ENCODE measurements at places on chromosomes 16 and 17. TPM values are rescaled to one million over a fixed set of nuclear protein-coding genes. Genes with fewer than 3 reads are reported as not detected.

DNA sequence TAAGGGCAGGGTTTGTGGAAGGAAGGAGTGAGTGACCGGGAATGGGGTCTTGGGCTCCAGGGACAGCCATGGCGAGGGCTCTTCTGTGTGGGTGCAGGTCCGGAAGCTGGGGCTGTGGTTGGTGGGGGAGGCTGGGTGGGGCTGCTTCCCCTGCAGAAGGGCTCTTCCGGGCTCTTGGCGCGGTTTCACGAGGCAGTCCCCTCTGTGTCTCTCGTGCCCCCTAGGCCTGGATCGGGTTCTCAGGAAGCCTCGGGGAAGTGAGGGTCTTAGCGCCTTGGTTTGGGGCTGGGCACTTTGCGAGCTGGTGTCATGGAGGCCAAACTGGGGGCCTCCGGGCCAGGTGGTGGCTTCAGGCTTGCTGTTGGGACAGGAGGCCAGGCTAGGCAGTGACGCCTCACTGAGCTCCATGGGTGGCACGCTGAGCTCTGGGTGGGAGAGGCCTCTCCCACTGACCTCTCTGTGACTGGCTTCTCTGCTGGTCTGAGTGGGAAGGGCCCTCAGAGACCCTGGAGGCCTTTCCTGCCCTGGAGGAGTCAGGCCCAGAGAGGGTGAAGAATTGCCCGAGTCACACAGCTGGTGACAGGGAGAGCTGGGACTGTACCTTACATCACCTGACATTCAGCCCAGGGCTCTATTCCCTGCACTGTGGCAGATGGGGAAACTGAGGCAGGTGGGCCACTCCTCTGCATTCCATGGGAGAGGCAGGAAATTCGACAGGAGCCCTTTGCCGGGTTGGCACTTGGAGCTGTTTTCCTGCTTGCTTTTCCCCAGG, 8.2 kb downstream of the ADCY7 start:
- no peak for DNase-seq

KRT16 gene
- total RNA-seq: not detected

RPH3AL gene
- total RNA-seq: 7.0 TPM

DNA sequence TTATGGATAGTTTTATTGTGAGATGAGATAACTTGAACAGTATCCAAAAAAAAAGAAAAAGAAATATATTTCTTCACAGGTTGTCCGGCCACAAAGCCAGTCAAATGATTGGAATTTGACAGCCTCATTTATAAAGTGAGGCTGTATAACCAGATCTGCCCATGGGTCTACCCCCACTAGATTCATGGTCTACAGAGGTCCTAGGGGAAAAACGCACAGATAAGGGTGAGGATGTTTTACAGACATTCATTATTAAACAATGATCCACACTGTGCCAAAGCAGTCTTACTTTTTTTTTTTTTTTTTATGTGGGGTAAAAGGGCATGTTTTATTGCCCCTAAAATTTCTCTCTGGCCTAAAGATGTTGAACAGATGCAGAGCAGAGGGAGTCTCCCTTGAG, 1503.0 kb upstream of the CDH8 start:
- DNase-seq: no peak

- DNase-seq: no peak
Observed at GRCh38 chr17:45841883-45842525, 2.7 kb upstream of the SPPL2C start.

CACNG3 gene
- total RNA-seq: not detected
